ENCODE measurements at places on chromosomes 7 and 10.

DNA sequence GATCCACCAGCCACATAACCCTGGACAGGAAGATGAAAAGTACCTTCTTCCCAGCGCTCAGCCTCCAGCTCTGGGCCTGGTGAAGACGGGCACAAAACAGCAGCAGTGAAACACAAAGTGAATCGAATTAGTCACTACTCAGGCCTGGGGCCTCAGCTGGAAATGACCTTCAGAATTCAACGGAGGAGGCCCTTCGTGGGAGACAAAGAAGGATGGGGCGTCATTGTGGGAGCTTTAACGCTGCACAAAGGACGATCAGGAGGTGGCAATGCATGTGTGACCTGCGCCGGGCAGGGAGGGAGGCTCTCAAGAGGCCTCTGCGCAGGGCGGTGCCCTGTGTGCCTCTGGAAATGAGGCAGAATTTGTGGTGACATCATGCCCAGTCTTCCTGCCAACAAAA is 161.9 kb downstream of the DNAJB6 start:
- DNase-seq = no peak

DNA sequence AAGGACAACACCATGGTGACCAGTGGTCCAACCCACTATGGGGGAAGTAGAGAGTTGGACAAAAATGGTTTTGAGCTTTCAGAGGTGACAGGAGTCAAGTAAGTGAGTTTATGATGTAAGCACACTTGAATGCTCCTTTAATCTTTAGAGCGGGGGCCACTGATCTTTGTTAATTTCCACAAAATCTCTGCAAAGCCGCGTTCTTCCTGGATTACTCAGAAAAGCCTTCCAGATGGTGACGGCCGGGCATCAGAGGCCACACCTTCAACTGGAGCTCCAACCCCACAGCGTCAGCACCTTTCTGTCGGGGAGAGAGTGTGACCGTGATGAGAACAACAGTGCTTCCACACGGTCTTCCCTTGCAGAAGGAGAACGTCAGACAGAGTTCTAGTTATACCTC is 35.2 kb upstream of the KLF6 start:
- no peak for DNase-seq

GRCh38 chr7:33356336-33356735 is 227.0 kb downstream of the BBS9 start:
- no peak for DNase-seq

DNA sequence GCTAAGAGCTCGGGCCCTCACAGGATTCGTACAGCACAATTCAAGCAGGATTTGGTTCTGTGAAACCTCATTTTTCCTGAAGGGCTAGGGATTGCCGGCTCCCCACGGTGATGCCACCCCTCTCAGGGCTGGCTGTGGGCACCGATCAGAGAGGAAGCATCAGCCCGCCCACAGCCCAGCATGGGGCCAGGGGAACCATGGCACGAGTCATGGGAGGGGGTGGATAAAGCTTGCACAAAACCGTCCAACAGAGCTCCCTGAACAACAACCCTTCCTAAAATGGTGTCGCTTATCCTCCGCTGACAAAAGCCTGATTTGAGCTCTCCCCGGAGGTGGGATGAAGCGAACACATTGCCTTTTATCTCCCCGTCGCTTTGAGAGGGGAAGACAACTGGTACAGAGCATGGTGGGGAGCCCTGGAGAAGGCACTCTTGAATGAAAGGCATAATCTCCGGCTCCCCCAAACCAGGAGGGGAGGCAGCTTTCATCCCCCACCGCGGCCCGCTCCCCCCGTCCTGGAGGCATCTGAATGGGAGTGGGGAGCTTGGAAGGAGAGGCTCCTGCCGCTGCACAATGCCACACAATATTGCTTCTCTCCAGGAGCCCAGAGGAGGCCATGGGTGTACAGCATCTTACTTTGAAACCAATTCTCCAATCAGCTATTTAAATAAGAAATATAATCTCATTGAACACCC is 144.0 kb downstream of the RPS24 start:
- no peak for DNase-seq
